ENCODE measurements at places on chromosomes 1 and 21.

GRCh38 chr1:94132111-94132510 is 11.2 kb upstream of the ABCA4 start:
- no peak for DNase-seq

GRCh38 chr1:152907686-152908601 is at the start of gene IVL:
Gene IVL (plus strand): TSS chr1:152908546. CDS start chr1:152909798, 1,252 bp downstream.
- no peak for DNase-seq

DNA sequence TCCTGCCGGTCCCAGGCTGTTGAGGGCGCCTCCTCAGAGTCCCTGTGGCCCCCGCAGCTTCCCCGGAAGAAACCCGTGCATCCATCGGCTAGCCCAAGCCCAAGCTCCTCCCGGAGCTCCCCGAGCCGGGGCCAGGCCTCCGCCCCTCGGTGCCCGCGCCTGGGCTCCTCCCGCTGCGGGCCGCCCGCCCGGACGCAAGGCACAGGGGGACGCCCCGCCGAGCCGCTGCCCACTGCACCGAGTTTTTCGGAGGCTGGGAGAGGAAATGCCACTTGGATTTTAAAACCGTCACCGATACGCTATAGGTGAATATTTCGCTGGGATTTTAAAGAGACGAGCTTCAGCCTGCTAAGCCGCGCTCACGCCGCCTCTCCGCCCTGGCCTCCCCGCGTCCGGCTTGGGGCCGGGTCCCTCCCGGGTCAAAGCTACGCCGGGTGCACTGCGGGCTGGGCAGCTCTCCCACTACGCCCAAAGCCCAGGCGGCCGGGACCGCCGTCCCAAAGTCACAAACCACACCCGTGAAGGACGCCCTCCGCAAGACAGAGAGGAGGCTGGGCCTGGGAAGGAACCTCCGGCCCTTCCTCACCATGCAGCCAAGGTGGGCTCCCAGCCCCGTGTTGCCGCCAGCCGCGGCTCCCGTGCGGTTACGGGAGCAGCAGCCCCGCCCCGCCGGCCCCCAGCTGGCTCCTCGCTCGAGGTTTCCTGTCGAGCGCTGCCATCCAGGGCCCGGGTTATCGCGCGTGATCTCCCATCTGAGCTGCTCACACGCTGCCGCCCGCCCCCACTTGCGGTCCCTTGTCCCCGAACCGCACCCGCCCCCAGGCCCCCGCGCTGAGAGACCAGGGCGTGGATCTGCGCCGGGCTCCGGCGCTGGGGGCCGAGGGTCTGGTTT is 63.2 kb downstream of the CD247 start:
- peak; percentile 14 for DNase-seq

DNA sequence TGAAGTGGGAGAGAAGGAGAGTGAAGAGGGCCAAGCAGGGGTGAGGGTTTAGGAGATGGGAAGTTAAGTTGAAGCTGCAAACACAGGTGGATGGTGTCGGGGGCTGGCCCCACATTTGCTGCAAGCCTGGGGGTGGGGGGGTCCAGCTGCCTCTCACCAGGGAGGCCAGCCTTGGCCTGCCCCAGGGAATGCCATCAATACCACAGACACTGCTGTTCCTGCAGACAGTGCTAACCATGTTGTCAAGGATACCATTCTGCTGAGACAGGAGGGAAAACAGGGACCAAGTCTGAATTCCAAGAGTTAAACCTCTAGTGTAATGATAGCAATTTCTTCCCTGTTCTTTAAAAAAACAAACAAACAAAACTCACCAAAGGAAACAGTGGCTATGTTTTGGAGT is 8.0 kb downstream of the MECR start:
- DNase-seq = no peak

DNA sequence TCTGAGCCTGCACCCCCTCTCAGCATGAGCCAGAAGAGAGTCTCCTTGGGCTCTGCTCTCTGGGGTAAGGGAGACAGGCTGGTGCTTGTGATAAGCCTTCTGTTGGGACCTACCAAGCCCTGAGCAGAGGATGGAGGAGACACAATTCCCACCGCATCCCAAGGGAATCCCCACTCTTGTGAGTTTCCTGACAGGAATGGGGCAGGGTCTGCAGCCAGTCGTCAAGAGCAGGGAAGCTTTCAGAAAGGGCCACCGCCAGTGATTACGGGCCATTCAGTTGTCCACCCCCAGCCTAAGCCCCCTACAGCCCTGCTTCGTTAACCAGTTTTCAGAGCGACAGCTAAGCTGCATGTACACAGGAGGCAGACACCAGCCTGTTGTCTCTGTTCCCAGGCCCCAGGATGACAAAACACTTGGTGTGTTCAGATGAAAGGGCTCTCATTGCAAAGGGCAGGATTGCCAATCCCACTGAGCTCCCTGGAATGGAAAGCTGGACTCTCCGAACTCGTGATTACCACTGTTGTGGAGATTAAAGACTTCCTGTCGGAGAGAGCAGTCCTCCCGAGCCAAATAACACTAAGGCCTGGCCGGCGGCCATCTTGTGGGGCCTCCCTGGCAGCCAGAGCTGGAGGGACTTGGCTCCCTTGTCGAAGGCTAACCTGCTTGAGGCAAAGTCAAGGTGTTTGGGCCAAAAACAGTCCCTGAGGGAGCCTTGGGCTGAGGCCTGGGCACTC is 37.4 kb upstream of the SLC30A1 start:
- peak; percentile 90 for DNase-seq

- no peak for DNase-seq
These were observed 34.5 kb downstream of the NUAK2 start for GRCh38 chr1:205287076-205287475.
